Stimulated activated CD8-positive, alpha-beta memory T cell treated with anti-CD3 and anti-CD28 coated beads, Interleukin-4, amount 100 ng/mL, for 1 hour (primary cell): ENCODE measurements at places on chromosomes 6 and 20.

DNA sequence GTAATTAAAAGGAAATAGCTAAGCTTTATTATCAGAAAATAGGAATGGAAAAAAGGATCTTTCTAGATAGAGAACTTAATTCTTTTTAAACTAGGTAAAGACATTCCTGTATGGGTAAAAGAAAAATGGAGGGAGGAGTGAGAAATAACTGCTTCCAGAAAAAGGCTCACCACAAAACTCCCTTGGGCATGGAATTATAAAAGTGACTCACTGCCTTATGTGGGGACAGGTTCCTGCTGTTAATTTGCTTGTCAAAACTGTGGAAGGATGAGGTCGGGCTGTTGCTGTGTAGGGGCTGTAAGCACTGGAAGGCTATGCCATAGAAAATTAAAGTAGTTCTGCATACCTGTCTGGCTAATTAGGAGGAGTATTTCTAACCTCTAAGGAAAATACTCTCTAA, 158.7 kb downstream of the UBE3D start:
- no peak for DNase-seq

DNA sequence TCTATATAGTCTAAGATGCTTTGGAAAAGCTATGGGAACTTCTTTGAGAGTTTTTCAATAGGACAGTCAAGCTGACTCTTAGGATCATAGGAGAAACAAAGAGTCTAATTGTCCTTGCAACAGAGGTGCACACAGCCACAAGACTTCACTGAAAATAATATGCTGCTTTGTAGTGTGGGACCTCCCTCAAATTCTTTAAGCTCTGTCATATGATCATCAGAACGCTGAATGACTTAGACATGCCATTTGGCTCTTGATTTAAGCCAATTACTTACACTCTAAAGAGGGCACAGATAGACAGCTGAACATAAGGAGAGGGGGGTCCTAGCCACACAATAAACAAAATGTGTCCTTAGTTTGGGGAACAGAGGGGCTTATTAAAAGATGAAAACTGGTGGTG, 818.7 kb upstream of the GJE1 start:
- no peak for DNase-seq

DNA sequence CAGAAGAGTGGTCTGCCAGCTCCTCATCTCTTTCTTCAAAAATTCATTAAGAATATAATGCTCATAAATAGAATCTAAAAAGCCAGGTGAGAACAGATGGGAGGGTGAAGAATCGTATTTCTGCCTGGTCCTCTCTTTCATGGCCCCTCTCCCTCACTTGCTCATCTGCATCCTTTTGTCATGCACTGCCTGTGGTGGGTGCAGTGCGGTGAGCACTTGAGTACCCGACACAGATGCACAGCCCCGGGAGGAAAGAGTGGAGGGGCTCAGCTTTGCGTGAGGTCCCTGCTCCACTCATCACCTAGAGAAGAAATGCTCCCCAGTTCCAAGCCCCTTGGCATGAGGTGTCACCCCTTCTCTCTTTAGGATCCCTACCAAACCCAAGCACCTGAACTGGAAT, 58.1 kb upstream of the GLP1R start:
- DNase-seq: no peak

DNA sequence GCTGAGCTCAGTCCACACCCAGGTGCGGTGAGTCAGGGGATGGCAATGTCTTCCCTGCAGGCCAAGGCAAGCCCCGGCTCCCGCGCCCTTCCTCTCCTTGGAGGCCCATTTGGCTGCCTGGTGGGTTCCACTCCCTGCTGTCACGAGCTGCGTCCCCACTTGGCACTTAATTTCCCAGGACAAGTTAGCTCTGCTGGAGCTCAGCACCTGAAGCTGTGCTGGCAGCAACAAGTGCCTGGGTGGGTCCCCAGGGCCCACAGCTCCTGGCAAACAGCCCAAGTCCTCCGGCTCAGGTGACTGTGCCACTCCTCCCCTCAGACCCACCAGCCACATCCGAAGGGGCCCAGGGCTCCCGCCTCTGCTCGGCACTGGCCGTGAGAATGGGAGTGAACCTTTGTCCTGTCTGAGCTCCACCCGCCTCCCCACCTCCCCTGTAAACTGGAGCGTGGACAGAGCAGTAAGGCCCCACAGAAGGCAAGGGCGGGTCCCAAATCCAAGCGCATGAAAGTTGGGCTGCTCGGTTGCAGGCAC, 16.9 kb downstream of the LAMA5 start:
- no peak for DNase-seq

GRCh38 chr6:164152611-164153010, 738.1 kb downstream of the QKI start:
- no peak for DNase-seq

GRCh38 chr20:54438166-54438565, 37.2 kb upstream of the DOK5 start:
- DNase-seq: no peak

- DNase-seq: no peak
Measured at GRCh38 chr20:2295886-2296515, at the start of gene TGM3. Gene TGM3, plus strand, starts transcription at chr20:2296001. Its CDS starts 63 bp downstream, at chr20:2296064.

GRCh38 chr6:166266336-166266735, 41.9 kb downstream of the PRR18 start:
- no peak for DNase-seq

DNA sequence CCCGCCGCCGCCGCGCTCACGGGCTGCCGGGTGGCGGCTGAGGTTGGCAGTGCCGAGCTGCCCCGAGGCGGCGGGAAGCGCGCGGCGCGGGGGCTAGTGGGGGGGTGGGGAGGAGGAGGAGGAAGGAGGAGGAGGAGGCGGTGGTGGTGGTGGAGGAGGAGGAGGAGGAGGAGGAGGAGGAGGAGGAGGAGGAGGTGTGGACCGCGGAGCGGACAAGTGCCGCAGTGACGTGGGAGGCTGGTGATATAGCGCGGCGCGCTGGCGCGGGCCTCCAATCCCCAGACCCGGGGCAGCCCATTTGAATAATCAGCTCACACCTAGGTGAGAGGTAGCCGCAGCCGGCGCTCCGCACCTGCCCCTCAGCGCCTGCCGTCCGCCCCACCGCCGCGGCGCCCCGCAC, at the start of gene FOXA2:
Gene FOXA2, minus strand, starts transcription at position 51 of the 400 bp plus-strand sequence. CDS start 294 bp downstream, outside the sequence.
- no peak for DNase-seq

- no peak for DNase-seq
Measured at GRCh38 chr6:169811521-169812256, 60.3 kb downstream of the ERMARD start.

- no peak for DNase-seq
Measured at GRCh38 chr6:15518057-15518456, 144.8 kb downstream of the DTNBP1 start.

DNA sequence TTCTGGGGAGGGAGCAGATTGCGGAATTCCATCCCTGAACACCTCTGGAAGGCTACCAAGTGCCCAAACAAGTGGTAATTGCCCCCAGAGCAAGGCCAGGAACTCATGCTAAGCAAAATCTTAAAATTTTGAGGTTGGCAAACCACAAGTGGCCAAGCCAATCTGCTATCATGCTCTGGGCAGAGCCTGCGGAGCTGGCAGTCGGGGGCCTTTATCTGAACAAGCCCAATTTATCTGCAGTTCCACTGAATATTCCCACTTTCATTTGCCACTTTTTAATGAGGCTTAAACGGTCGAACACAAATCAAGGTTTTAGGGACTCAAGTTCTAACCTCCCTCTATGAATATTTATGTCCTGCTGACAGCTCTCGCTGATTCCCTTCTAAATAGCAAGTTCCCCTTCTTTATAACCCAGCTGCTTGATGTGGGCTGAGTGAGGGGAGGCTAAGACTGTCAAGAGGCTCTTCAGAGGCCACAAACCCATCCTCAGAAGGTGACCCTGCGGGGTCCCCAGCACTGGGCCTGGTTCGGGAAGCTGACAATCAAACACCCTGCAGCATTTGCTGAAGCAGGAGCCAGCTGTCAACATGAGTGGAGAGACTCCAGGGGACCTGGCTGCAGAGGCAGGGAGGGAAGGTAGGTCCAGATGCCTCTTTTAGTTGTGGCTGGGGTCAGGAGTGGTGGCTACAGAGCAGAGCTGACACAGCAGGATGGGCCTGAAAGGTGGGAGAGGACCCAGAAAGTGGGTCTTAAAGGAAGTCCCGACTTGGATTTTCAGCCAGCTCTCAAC, 11.9 kb downstream of the CCDC167 start:
- DNase-seq: no peak

DNA sequence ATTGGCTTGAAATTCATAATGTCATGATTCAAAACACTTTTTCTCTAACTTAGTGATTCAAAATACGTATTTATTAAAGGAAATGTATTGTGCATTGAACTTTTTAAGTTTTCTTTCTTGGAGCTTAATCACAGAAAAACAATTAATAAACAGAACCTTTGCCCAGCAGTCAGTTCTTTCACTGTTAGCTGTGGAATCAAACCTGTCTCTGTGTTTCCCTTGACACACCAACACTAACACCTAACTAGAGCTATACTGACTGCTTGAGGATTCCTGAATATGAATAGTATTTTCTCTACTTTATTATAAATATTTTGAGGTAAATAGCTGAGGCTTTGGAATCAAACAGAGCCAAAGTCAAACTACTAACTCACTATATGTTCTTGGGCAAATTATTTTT, 296.4 kb downstream of the HIVEP2 start:
- DNase-seq: no peak

GRCh38 chr6:80540700-80541099, 434.2 kb downstream of the BCKDHB start:
- DNase-seq: no peak

DNA sequence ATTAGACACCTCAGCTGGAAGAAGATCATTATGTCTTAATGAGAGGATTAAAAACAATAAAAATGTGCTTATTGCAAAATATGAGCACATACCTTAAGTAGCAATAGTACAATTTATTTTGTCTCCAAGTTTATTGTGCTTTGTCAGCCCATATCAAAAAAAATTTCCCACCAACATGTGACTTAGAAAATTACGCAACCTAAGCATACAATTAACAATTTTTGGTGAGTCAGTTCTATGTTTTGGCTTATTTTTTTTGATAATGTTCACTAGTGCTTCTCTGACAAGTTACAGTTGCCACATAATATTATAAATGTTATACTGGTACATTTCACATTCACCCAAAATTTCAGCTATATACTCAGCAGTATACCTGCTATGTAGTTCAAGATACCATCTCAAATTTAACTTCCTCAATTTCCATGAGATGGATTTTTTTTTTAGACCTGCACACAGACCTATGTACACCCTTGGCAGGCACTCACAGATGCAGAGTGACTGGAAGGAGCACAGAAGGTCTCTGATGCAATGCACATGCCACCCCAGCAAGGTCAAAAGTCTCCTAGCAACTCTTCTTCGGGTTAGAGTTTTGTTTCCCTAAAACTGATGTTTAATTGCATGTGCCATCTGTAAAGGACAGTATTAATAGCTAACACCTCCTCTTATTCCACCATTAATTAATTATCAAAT, 112.4 kb downstream of the PRKN start:
- no peak for DNase-seq

- no peak for DNase-seq
Measured at GRCh38 chr20:9966966-9967365, 67.8 kb upstream of the ANKEF1 start.

DNA sequence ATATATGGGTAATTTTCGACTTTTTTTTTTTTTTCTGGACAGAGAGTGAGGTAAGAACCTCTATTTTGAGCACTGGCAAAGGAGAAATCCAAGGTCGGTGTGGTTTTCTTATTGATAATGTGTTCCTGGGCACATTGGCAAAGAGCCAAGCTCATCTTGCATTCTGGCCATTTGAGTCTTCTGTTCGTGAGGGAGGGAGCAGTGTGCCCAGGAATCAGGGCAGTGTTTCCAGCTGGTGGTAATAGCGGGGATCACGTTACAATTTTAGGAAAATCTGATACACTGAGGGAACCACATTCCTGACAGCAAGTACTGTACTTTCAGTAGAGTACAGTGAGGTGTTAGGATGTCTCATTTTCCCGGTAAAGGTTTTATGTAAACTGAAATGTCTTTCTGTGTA, 442.3 kb upstream of the MAP3K7 start:
- DNase-seq: no peak
